ENCODE measurements at places on chromosomes 12 and 14.

DNA sequence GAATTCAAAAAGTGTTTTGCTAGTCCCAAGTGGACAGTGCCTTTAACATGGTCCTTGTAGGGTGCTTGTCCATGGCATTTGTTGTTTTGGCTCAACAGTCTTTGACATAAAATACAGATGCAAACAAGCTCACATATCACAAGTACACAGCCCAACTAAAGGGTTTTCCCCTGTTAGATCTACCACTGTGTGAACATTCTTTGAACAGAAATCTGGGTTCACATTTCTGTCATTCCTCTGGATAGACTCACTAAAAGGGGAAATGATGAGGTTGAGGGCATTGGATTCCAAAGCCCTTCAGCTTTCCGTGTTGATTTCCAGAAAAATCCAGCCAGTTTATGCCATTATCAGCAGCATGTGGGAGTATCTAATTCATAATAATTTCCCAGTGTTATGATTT is 54.1 kb downstream of the EP400 start:
- no peak for DNase-seq

- peak; percentile 36 for DNase-seq
Observed at GRCh38 chr12:106790020-106790419, 15.5 kb downstream of the RIC8B start.

DNA sequence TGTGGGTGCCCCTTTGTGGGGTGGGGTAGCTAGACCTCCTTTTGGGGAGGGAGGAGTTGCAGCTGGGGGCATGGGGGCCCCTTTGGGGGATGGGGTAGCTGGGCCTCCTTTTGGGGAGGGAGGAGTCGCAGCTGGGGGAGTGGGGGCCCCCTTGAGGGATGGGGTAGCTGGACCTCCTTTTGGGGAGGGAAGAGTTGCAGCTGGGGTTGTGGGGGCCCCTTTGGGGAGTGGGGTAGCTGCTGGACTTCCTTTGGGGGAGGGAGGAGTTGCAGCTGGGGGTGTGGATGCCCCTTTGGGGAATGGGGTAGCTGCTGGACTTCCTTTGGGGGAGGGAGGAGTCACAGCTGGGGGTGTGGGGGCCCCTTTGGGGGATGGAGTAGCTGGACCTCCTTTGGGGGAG is 7.0 kb downstream of the NACA start:
- DNase-seq, result no peak

DNA sequence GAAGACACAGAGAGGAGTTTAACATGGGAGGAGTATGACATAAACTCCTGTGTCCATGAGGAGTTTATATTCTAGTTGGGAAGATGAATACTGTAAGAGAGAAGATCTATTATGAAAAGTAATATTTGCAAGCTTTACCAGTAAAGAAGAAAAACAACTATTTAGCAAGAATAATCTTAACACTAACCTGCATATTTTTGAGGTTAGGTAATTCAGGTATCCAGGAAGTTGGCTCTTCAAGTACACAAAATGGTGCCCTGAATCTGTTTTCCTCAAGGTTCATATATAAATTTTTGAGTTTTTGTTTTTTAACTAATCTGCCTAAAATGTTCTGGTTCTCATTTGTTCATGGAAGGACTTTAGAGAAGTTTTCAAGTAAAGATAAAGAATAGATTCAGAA is 33.9 kb upstream of the KCNMB4 start:
- DNase-seq, result no peak

DNA sequence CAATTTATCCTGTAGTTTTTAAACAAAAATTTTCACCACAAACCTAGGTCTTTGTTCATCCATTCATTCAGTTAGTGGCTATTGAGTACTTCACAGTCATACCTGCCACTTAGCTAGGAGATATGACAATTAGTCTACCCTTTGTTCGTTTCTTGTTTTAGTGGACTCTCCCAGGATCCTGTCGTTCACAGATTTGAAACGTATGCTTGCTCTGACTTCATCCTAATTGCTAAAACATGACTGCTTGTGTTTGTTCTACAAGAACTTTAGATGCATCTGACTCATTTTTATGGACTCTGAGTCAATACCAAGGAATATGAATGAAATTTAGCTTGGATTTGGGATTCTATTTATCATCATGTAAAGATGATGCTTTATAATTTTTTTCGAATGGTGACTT is 69.5 kb downstream of the TBC1D30 start:
- DNase-seq, result no peak

GRCh38 chr14:21048638-21049037 is 6.5 kb downstream of the RNASE7 start:
- DNase-seq, result no peak

DNA sequence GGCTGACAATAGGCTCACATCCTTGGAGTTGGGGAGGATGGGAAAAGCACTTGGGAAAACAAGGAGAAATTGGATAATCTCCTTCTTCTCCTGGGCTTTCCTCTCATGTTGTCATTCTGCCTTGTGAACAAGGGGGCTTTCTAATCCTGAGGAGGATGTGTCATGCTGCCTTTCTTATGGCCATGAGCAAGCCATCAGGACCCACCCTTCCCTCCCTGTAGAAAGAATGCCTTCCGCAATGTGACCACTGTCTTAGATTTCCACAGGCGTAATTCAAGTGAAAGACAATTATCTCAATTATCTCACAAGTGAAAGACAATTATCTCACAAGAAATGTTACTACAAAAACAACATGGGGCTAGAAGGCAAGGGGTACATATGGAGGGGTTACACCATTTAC is 3.0 kb upstream of the OR6S1 start:
- DNase-seq, result no peak

GRCh38 chr14:42778984-42779383 is 1172.3 kb downstream of the LRFN5 start:
- DNase-seq, result peak; percentile 55

GRCh38 chr12:96054244-96054610 is 18.8 kb upstream of the LTA4H start:
- no peak for DNase-seq

DNA sequence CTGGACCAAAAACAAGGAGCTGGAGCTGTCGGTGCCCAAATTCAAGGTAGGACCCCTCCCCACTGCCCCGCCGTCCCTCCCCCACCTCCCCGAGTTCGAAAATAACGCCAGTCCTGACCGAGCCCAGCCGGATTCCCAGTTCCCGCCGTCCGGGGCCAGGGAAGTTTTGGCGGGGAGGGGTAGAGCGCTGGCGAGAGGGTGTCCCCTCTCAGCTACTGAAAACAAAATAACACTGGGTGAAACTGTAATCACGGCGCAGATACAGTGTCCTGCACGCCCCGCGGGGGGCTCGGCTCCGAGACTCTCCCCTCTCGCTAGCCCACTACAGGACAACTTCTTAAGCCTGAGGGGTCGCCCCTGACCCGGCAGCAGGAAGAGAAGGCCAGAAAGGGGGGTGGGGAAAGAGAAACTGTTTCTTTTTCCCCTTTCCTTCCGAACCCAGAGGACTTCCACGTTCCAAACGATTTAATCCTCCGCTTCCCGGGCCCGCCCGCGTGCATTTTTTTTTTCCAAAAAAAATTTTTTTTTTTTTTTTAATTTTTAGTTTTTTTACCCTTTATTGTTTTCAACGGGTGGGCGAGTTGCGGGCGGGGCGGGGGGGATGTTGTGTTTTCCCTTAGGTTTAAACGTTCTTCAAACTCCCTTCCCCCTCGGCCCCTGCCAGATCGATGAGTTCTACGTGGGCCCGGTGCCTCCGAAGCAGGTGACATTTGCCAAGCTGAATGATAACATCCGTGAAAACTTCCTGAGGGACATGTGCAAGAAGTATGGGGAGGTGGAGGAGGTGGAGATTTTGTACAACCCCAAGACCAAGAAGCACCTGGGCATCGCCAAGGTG is 1.6 kb downstream of the SETD1B start:
- peak; percentile 33 for DNase-seq

DNA sequence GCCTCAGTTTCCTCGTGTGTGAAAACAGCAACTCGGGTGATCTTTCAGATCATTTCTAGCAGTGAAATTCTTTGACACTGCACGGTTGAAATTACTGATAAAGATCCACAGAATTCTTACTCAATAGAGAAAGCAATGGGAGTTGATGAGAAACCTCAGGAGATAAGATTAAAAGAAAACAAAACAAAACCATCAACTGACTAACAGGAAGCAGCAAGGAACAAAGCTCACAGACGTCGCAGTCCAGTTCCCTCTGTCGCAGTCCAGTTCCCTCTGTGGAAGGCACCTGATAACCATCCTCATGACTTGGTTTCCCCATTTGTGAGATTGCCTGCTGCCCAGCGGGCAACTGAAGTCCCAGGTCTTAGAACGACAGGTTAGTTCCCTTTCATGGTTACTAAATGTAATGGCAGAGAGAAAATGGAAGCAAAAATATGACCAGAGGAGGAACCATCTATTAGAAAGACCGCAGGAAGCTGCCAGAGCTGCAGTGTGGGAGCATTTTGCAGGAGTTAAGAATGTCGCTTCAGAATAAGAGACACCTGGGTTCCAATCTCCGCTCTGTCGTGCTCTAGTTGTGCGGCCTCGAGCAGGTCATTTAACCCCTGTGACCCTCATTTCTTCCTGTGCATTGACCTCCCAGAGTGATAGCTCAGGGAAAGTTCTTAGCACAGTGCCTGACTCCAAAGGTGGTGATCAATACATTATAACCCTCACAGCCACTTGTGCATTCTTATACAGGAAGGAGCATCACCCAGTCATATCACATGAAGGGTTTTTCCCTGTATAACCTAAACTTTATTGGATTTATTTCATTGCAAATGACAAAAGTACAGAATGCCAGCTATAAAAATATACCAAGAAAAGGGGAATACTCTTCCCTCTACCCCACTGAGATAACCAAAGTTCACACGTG is 5.1 kb upstream of the MED13L start:
- no peak for DNase-seq

DNA sequence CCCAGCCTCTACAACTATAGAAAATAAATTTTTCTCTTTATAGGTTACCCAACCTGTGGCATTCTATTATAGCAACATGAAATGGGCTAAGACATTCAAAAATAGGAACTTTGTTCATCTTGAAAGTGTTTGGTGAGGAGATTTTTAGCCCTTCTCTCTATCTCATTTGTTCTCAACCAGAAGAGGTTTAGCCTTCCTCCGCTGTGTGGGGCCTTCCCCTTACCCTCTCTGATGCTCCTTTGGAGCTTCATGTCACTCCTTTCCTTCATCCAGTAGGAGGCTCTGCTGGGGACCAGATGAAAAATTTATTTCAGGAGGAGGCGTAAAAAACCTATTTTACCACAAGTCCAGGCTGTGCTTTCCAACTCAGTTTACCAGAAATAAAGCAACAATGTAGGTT is 94.1 kb downstream of the RTN1 start:
- DNase-seq, result no peak

- no peak for DNase-seq
Observed at GRCh38 chr14:94494085-94494484, 15.2 kb downstream of the SERPINA12 start.

DNA sequence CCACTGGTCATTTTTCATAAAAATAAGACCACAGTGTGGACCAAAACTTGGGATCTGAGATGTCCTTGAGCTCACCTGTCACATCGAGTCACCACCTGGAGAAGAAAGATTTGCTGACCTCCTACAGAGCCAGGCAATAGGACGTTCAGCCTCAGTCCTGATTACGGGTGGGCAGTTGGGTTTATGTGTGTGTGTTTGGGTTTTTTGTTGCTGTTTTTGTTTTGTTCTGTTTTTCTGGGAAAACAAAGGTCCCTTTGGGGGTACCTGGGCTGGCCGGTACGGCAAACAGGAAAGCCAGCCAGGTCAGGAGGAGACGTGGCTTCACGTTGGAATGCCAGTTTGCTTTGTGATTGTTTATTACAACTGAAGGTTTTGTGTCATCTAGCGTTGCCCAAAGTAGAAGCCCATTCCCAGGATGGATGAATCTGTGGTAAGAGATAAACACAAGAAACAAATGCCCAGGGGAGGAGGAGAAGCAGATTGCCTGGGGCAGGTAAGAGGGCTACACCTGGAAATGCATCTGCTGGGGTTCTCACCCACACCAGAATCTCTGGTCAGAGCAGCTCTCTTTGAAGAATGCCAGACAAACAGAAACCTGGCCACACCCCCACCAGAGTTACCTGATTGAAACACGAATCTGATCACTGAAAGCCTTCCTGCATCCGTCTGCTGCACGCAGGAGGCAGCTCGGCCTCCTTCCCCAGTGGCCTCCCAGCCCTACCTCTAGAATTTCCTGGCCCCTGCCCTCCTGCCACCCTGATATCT is 100.1 kb upstream of the DIO3 start:
- no peak for DNase-seq

- DNase-seq, result no peak
Observed at GRCh38 chr12:80598004-80598606, 109.3 kb upstream of the MYF6 start.

- peak; percentile 83 for DNase-seq
Observed at GRCh38 chr14:78341827-78342389, 171.7 kb downstream of the NRXN3 start.

GRCh38 chr14:80845856-80846255 is 95.7 kb downstream of the CEP128 start:
- DNase-seq, result peak; percentile 68

- no peak for DNase-seq
Observed at GRCh38 chr14:36362648-36363047, 42.2 kb upstream of the MBIP start.

DNA sequence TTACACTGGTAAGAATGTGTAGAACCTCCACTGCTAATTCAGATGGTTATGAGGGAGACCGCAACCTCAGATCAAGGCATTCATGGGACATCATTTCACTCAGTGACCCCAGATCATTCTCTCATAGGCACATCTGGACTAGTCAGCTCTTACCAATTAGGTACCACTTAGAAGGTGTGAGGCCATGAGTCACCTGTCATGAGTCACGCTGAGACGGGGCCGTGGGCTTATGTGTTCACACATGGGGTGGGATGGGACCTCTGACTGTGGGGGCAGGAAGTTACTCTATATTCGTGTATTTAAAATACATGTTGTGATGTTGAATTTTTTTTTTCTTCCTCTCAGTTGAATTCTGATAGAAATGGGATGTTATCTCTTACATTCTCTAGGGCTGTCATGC is 55.9 kb downstream of the CCDC92 start:
- DNase-seq, result no peak

DNA sequence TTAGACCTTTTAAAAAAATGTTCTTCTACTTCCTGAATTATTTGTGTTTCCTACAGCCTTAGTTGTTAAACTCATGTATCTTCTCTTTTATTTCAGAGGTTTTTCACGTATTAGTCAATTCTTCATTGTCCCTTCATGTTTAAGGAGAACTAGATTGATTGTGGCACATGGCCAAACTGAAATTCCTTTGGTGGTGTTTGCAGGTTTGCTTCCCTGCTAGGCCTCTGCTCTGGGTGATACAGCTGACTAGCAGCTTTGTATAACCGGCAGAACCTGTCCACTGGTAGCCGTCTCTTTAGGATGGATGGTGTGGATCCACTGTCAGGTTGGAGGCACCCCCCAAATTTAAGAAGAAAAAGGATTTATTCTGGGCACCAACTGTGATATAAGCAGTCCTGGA is 262.1 kb downstream of the FBXL14 start:
- no peak for DNase-seq

- DNase-seq, result no peak
Observed at GRCh38 chr14:23285530-23286019, 357 bp downstream of the HOMEZ start.

GRCh38 chr14:20714593-20715250 is 26.2 kb downstream of the ANG start:
- no peak for DNase-seq
